Cerebellum (tissue), 4 donors: ENCODE measurements at places on chromosomes 4 and X. TPM values are rescaled to one million over a fixed set of nuclear protein-coding genes. Genes with fewer than 3 reads are reported as not detected.

The MAGEE1 gene
- 8.6 TPM for total RNA-seq

The IL3RA gene
- 2.4 TPM for total RNA-seq

The HMX1 gene
- total RNA-seq: 0.18 TPM

The TMPRSS11B gene
- total RNA-seq: not detected

The FAM53A gene
- total RNA-seq: 1.6 TPM

The RRH gene
- total RNA-seq: 0.64 TPM

The DNAAF6 gene
- 0.18 TPM for total RNA-seq

The PTCHD1 gene
- total RNA-seq: 10.6 TPM

The CT45A10 gene
- not detected for total RNA-seq

The LIN54 gene
- 22.0 TPM for total RNA-seq

The ADH4 gene
- not detected for total RNA-seq

The FGD1 gene
- 10.3 TPM for total RNA-seq

The ODAPH gene
- total RNA-seq: not detected

The GPRASP2 gene
- 47.5 TPM for total RNA-seq

The TRMT10A gene
- total RNA-seq: 7.2 TPM

The ADGRG4 gene
- total RNA-seq: not detected

The CNGA1 gene
- 0.18 TPM for total RNA-seq

The FAM13A gene
- total RNA-seq: 55.2 TPM

The FRMPD4 gene
- 7.2 TPM for total RNA-seq

The TRIML2 gene
- total RNA-seq: not detected

The GC gene
- not detected for total RNA-seq
